Activated T-cell treated with anti-CD3 and anti-CD28 coated beads, Interleukin-2, amount 50 U/mL, for 72 hours (primary cell): ENCODE measurements at places on chromosomes 7 and 10. TPM values are rescaled to one million over a fixed set of nuclear protein-coding genes. Genes with fewer than 3 reads are reported as not detected.

Gene HHEX
- 0.34 TPM for total RNA-seq

Gene TAS2R41
- not detected for total RNA-seq

Gene TDRD1
- 0.07 TPM for total RNA-seq

DNA sequence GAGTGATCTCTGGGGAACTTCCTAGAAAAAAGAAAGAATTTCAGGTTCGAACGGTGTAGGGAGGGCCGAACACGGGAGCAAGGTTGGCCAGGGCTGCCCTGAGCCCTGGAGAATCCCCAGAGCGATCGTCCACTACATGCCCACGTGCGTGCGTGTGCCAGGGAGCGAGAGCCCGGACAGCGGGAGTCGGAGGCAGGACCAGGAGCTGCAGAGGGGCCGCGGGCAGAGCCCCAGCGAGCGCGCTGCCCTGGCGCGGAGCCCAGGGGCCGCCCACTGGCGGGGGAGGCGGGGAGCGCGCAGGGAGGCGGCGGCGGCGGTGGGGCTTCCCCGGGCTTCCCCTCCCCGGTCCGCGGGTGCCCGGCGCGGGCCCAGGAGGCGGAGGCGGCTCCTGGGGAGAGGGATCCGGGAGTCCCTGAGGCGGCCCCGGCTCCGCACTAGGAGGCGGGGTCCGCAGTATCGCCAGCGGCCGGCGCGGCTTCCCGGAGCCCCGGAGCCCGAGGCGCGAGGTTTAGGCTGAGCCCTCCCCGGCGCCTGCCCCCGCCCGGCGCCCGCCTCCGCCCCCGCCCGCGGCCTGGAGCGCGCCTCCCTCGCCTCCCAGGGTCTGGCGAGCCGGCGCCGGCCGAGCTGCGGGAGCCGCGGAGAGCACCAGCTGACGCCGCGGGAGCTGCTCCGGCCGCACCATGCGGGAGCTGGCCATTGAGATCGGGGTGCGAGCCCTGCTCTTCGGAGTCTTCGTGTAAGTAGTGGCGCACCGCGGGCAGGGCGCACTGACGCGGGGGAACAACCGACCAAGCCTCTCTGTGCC lies at the start of gene PLPP4:
Gene PLPP4, plus strand, starts transcription at position 602 of the 805 bp plus-strand sequence. Its CDS starts 79 bp downstream, at position 681.
- H3K36me3 ChIP-seq: peaks cover 3% of the 10 kb centered on the region
- H3K27ac ChIP-seq: no peak within 1 kb of the TSS
- peaks cover 40% of the 10 kb centered on the region for H3K27me3 ChIP-seq
- H3K4me1 ChIP-seq: no peaks in the 10 kb centered on the region
- H3K4me3 ChIP-seq: peak within 1 kb of the TSS; percentile 65

DNA sequence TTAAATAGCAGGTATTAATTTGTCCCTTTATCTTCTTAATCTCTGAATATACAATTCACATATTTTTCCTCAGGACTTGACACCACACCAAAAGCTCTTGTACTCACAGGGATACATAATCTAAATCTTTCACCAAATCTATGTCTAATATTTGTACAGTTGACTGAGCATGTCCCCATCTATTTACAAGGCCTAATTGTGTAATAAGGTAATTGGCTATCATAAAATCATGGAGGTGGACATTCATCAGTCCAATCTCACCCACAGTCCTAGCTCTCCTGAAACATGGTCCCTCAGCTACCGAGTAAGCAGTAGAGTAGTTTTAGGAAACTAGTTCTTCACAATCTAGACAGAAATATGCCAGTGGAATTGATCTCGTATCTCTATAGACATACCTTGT lies 30.3 kb upstream of the EGFR start:
- no peaks in the 10 kb centered on the region for H3K4me1 ChIP-seq
- H3K27me3 ChIP-seq: peaks cover 29% of the 10 kb centered on the region
- H3K27ac ChIP-seq: no peak overlapping the region
- H3K36me3 ChIP-seq: peaks cover 1% of the 10 kb centered on the region
- H3K4me3 ChIP-seq: no peak overlapping the region

- DNase-seq: no peak
- no peak overlapping the region for H3K27ac ChIP-seq
- H3K4me3 ChIP-seq: no peak overlapping the region
- no peaks in the 10 kb centered on the region for H3K4me1 ChIP-seq
- H3K36me3 ChIP-seq: no peaks in the 10 kb centered on the region
- no peaks in the 10 kb centered on the region for H3K27me3 ChIP-seq
Observed at GRCh38 chr7:18894155-18894554, 223.3 kb downstream of the TWIST1 start.

GRCh38 chr7:50681432-50682045 lies 101.2 kb downstream of the GRB10 start:
- no peak overlapping the region for H3K4me3 ChIP-seq
- H3K4me1 ChIP-seq: no peaks in the 10 kb centered on the region
- no peak for DNase-seq
- H3K36me3 ChIP-seq: no peaks in the 10 kb centered on the region

GRCh38 chr7:140571538-140572122 lies 69.0 kb downstream of the DENND2A start:
- peaks cover 16% of the 10 kb centered on the region for H3K27me3 ChIP-seq
- H3K4me3 ChIP-seq: no peak overlapping the region
- H3K4me1 ChIP-seq: peaks cover 4% of the 10 kb centered on the region

DNA sequence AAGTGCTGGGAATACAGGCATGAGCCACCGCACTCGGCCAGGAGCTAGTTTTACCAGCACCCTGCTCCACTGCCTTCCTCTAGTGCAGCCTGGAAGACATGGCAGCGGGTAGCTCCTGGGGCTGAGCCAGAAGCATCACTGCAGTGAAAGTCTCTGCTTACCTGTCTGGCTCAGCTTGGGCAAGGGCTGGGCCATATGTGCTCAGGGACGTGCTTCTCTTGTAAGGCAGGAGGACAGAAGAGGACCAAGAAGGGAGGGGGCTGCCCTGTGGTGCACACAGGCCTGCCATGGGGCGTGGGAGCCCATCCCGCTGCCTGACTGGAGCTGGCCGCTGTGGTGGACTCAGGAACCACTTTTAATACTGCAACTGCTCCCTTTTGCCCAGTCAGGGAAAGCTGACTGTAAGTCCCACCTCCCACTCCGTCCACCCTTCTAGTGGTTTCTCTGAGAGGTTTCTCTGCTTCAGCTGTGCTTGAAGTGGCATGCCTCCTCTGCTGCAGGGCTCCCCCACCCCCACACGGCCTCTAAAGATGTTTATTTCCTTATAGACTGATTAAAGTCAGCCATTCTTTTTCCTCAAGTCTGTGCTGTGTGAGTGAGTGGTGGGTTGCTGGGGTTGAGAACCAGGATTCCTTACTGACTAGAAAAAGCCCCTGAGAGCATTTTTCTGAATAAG lies 25.3 kb upstream of the C10orf95 start:
- no peak for DNase-seq
- H3K27me3 ChIP-seq: no peaks in the 10 kb centered on the region
- no peaks in the 10 kb centered on the region for H3K36me3 ChIP-seq

DNA sequence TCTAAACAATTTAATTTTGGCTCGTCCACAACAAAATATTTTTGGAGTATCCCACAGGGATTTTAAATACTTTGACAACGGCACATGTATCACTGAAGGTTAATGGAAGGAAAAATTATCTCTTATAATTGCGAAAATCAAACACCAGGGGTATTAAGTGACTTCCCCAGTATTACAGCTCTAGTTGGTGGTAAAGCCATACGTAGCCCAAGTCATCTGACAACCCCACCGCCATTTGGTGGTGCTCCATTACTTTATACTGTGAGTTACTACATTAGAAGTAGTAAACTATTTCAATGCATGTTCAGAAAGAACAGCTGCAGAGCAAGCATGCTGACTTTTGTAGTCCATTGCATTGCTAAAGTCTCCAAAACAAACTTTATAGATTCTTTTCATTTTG lies 179.7 kb downstream of the HGF start:
- no peaks in the 10 kb centered on the region for H3K27me3 ChIP-seq
- DNase-seq: no peak
- no peak overlapping the region for H3K4me3 ChIP-seq
- H3K27ac ChIP-seq: no peak overlapping the region
- H3K4me1 ChIP-seq: no peaks in the 10 kb centered on the region

DNA sequence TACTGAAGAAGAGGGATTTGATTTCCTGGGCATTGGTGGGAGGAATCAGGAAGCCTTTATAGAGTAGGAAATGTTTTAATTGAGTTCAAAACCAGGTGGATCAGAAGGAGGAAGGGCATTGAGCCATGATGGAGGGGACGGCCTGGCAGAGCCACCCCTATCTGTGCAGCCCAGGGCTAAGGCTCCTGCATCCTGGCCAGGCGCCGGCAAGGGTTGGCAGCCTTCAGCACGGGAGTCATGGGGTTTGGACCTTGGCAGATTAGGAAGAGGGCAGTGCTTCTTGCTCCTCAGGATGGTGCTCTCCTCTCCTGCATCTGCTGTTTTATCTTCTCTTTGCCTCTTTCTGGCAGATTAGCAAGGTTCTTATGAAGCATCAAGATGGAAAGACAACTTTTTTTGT lies 12.5 kb downstream of the ZNF862 start:
- no peak overlapping the region for H3K4me3 ChIP-seq
- no peak for DNase-seq
- H3K27ac ChIP-seq: no peak overlapping the region
- no peaks in the 10 kb centered on the region for H3K36me3 ChIP-seq

- H3K27ac ChIP-seq: no peak overlapping the region
- no peaks in the 10 kb centered on the region for H3K36me3 ChIP-seq
- H3K4me3 ChIP-seq: no peak overlapping the region
- no peak for DNase-seq
Observed at GRCh38 chr7:122951006-122951405, 44.5 kb downstream of the TAS2R16 start.

GRCh38 chr7:48106906-48107659 lies 18.0 kb downstream of the UPP1 start:
- H3K4me3 ChIP-seq: no peak overlapping the region
- peaks cover 11% of the 10 kb centered on the region for H3K4me1 ChIP-seq
- no peak for DNase-seq
- H3K27me3 ChIP-seq: no peaks in the 10 kb centered on the region
